PC-9 (cell line): ENCODE measurements at places on chromosomes 7 and 10. TPM values are rescaled to one million over a fixed set of nuclear protein-coding genes. Genes with fewer than 3 reads are reported as not detected.

DNA sequence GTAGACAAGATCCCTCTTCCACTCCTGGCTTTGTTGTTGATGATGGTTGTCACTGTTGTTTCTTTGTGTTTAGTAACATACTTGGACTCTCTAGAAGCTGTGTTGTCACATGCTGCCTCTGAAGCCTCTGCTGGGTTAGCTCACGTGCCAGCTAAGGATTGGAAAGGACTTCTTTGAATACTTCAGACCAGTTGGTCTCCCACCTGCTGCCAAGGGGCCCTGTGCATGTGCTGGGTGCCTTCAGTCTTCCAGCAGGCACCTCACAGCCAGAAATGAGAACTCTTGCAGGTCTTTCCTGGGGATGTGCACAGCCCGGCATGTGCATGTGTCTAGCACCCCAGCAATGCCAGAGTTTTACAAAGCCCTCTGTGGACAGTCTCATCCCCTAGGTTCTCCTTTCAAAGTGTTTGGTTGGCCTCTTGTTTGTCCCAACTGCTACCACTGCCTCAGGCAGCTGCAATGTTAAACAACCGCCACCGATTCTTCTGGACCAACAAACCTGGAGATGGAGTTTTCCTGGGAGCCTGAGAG is 21.7 kb upstream of the NCAPG2 start:
- DNase-seq, result no peak

- no peak for DNase-seq
These were observed 122.4 kb upstream of the PPP2R2D start for GRCh38 chr10:131778385-131778784.

- DNase-seq, result no peak
These were observed 222.0 kb downstream of the LRRN3 start for GRCh38 chr7:111312966-111313365.

Gene LEP
- total RNA-seq, result not detected in 2 replicates
